ENCODE measurements at places on chromosomes 5 and 9.
A peak's percentile ranks its signal among the peaks of the same experiment; 100 is the strongest.

DNA sequence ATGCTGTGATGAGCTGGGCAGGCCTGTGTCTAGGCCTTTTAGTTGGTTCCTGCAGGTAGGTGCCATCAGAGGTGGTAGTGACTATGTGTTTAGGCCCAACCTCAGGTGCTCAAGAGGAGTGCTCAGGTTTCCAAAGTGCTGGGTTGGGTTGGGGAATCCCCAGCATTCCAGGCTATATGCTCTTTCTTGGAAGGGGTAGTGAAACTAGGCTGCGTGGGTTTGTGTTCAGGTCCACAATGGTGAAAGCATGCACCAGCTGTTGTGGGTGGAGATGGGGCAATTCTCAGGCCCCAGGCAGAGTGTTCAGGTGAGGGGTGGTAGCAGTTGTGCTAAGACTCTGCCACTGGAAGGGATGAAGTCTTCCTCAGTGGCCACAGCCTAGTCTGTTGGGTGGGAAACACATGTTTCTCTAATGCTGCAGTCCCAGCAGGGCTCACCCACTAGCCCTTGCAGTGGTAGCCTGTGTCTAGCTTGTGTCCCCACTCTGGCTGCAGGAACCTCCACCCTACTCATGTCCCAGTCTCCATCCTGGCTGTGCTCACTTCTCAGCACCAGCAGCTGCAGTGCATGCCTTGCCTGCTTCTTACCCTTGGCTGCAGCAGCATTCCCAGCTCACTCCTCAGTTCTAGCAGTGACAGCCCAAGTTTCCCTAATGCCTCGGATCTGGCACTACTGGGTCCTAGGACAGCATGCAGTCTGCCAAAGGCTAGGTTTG lies 78.9 kb downstream of the FAM170A start:
- no peak for DNase-seq

GRCh38 chr9:38047301-38048251 lies 21.5 kb downstream of the SHB start:
- DNase-seq: no peak

DNA sequence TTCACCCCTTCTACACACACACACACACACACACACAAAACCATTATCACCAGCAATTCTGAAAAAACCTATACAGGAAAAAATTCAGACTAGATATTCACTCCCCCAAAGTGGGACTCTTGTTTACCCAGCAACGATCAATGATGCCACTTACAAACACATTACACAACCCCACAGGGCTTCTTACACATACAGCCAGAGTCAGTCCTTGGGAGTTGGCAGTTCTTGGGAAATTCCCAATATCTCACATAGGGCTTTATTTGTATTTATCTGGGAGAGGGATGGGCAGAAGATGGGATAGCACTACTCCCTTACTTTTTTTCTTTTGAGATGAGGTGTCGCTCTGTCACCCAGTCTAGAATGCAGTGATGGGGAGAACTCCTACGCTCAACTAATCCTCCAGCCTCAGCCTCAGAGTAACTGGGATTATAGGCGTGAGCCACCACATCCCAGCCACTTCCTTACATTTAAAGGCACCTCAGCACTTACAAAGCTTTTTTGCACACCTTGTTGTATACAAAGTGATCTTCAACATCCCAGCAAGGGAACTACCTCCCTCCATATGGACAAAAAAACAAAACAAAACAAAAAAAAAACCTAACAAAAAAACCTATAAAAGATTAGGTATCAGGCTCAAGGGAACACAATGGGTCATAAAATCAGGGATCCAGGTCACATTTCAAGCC lies 168.4 kb downstream of the TSSK1B start:
- DNase-seq: no peak

DNA sequence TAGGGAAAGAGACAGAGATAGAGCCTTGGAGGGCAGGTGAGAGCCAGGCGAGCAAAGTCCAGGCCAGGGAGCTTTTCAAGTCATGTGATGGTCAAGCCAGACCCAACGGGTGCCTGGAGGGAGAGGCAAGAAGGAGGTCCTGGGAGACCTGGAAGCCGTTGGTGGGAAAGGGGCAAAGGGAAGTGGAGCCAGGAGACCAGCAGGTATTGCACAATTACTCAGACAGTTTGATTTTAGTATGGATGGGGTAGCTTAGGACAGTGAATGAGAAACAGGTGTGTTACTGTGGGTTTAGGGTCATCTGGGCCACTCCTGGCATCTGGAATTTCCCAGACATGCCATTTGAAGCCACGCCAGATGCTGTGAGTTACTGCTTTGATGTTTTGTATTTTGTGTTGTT lies 5.1 kb downstream of the SECISBP2 start:
- DNase-seq: no peak

DNA sequence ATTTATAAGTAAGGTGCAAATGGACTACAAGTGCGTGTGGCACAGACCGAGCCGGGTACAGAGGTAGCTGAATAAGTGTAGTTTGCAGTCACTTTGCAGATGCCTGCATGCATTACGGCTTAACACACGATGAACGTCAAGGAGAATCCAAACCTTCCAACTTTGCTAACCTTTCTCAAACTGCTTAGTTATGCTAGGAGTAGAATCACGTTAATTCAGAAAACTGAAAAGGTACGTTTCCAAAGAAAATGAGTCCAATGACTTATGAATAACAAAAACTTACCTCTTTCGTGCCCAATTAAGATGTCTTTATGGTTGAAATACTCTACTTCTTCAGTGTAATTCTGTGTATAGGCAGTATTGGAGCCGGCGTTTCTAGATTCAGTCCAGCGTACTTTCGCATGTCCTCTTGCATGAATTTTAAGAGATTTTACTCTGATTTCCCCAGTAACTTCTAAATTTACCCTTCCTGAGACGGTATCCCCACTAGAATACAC lies 539 bp downstream of the ARRDC3 start:
- DNase-seq: peak; percentile 17

DNA sequence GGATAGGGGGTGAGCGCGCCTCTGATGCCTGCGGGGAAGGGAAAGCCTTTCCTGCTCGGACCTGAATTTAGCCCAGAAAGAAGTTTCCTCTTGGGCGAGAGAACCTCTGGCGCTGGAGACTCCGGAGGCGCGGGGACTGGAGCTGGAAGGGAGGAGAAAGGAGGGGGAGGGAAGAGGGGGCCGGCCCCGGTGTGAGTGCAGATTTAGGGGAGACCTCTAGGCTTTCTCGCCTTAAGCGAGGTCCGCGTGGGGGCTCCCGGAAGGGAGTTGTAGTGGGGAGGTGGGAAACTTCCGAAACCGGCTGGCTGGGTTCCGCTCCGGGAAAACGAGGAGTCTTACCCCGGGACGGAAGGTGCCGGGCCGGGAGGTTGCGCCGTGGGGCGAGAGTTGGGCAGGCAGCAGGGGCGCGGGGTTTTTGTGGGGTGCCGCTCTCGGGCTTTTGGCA lies 1.3 kb downstream of the PCSK5 start:
- no peak for DNase-seq

DNA sequence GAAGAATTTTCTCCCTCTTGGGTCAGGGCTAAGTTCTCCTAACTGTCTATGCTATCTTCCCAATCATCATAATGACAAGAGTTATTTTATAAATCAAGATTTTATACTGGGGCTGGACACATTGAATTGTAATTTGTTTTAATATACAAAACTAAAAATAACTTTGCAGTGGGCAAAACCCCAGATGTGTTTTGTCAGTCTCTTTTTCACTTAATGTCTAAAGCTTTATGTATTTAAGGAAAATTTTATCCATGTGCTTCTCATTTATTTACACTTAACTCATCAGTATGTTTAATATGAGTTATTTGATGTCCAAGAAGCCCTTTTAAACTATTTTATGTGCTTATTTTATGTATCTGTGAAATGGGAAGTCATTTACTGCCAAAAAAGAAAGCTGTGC lies 362.8 kb upstream of the ADAMTSL1 start:
- DNase-seq: no peak

GRCh38 chr5:36029914-36030313 lies 36.8 kb downstream of the UGT3A2 start:
- DNase-seq: no peak

DNA sequence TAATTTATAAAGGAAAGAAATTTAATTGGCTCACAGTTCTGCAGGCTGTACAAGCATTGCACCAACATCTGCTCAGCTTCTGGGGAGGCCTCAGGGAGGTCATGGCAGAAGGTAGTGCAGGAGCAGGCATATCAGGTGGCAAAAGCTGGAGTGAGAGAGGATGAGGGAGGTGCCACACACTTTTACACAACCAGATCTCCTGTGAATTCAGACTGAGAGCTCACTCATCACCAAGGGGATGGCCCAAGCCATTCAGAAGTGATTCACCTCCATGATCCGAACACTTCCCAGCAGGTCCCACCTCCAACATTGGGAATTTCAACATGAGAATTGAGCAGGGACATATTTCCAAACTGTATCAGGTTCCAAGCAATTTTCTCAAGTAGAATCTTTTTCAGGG lies 84.7 kb upstream of the BRINP1 start:
- no peak for DNase-seq
